AG10803 (cell line): ENCODE measurements at places on chromosomes 7 and 10.
A peak's percentile ranks its signal among the peaks of the same experiment; 100 is the strongest.

- no peak for DNase-seq
Measured at GRCh38 chr7:148334441-148334956, 256.1 kb upstream of the C7orf33 start.

DNA sequence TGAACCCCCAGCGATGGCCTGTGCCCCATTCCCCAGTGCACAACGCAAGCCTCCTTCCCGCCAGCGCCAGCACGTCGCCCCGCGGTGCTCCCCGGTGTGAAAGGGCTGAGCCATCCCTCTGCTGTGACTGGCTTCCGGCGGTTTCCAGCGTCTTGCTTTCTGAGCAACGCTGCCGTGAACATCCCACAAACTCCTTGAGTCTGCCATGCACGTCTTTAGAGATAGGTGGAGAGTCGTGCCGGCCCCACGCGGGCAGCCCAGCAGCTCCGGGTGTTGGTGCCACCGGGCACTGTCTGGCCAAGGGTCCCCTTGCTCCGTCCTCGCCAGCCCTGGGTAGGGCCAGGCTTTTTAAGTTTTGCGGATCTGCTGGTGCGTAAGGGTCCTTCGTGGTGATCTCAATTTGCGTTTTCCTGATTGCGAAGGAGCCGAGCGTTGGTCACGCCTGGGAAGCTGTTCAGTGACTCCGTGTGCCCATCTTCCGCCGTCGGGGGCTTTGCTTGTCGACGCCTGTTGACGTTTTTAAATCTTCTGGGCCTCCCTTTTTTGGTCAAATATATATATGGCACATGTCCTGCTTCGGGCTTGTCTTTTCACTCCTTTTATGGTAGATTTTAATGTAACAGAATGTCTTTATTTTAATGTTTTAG lies 70.6 kb downstream of the FOXL3 start:
- no peak for DNase-seq

DNA sequence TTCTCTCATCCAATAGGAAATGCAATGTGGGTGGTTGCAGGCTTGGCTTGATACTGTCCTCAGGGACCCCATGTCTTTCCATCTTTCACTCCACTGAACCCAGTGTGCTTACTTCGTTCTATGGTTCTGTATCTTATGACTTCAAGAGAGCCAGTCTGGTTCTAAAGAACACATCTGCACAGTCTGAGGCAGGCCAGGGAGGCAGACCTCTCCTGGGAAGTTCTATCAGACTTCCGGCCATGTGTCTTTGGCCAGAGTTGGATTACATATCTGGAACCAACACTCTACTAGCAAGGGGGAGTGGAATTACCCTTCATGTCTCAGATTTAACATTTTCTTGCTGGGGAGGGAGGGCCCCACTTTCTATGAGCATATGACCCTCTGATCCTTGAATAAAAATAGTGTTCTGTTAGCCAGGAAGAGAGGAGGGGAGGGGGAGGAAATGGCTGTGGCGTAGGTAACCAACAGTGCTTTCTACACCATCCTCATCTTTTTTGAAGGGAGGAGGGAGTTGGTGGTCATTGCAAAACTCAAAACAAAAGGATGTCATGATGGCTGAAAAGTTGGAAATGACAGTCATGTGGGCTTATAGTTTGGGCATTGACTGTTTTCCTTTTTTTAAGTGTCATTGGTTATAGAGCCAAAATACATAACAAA lies 370.2 kb downstream of the GATA3 start:
- no peak for DNase-seq

GRCh38 chr7:7563269-7563668 lies 3.4 kb upstream of the MIOS start:
- DNase-seq: no peak

DNA sequence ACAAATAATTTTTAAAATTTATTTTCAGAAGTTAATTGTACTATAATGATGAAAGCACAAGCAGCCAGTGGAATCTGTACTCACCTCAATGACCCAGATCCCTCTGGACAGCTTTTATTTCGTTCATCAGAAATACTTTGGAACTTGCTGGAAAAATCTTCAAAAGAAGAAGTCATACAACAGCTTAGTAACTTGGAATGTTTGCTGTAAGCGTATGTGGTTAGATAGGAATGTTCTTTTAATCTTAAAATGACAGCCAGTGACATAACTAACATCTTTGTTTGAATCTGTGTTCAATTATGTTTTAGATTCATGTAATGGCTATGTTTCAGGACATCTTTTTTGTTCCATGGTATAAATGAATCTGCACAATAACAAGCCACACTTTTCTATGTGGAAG lies 26.8 kb downstream of the CFAP69 start:
- peak; percentile 88 for DNase-seq

- DNase-seq: no peak
Measured at GRCh38 chr10:130933008-130933390, 378.5 kb downstream of the TCERG1L start.

GRCh38 chr7:107494315-107494751 lies 24.5 kb downstream of the GPR22 start:
- no peak for DNase-seq

DNA sequence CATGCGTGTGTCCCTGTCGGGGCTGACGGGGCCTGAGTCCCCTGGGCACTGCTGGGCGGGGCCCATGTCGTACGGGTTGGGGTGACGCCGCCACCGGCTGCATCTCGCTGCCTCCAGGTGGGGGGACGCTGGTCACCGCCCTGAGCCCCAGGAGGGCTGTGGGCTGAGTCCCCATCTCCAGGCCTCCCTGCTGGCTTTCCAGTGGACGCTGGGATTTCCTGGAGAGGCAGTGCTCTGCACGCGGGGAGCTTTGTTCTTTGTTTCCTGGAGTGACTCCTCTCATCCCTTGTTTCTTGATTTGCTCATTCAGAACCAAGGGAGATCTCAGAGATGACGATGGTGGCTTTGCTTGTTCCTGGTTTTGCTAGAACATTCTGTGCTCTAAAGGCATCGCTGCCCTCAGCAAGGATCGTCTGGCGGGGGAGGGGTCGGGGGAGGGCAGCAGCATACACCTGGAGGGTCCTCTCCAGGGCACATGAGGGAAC lies 21.0 kb downstream of the PWWP2B start:
- no peak for DNase-seq

DNA sequence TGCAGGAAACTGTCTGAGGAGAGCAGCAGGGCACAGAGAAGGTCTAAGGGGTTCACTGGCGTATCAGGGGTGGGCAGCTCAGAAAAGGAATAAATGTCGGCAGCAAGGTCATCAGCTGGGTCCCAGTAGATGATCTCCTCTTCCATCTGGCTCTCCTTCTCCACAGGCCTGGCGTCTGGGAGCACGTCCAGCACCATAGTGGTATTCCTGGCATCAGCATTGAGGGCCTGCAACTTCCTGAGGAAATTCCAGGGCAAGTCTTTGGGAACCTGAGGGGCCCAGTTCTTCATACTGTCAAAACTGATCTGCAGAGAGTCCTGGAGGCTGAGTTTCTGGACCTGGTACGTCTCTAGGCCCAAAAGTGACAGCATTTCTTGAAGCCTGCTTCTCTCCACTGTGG lies 9.6 kb upstream of the MRPS24 start:
- peak; percentile 75 for DNase-seq

- DNase-seq: peak; percentile 69
Measured at GRCh38 chr7:47039904-47040303, 542.0 kb downstream of the TNS3 start.

DNA sequence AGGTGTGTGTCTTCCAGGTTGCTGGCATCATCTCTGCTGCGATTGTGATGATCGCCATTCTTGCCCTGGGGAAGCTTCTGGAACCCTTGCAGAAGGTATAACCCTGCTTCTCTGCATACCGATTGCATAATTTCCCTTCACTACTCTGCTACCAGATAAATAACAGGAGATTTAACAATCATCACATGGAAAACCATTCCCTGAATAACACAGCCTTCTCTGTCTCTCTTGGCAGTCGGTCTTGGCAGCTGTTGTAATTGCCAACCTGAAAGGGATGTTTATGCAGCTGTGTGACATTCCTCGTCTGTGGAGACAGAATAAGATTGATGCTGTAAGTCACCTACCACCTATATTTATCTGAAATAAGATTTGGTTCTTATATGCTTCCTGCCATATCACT lies 33.8 kb downstream of the SLC26A4 start:
- peak; percentile 58 for DNase-seq

DNA sequence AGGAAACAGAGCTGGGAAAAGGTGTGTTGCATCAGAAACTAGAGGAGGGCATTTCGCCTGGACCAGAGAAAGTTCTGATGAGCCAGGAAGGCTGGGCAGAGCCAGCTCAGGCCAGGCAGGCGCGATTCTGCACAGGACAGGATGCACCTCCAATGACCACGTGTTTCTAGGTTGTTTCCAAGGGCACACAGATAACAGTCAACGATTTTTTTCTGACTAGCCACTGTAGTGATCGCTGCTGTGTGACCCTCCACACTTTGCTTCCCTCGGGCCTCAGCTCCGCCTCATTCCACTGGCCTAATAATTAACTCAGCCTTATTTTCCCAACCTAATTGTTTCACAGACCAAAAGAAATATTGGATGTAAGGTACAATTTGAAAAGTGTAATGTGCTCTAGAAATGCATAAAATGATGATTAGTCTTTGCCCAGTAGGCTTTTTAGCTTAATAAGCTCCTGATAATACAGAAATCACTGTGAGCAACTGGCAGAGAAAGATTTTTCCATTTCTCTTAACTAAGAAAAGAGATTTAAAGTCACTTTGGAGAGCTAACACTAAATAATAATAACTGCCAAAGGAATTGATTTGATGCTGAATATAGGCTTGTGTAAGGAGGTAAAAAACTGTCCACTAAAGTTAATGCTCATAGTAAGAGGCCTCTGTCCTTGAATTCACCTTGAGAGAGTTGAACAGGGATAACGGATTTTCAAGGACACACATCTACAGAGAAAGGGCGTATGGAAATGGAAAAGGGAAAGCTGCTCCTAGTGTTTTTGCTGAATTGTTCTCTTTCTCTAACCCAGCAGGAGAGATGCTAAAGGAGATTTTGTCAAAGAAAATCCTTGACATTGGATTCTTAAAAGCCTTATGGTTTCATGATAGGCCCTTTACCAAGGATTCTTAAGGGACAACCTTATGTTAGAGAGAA lies 291.0 kb upstream of the C7orf33 start:
- no peak for DNase-seq

DNA sequence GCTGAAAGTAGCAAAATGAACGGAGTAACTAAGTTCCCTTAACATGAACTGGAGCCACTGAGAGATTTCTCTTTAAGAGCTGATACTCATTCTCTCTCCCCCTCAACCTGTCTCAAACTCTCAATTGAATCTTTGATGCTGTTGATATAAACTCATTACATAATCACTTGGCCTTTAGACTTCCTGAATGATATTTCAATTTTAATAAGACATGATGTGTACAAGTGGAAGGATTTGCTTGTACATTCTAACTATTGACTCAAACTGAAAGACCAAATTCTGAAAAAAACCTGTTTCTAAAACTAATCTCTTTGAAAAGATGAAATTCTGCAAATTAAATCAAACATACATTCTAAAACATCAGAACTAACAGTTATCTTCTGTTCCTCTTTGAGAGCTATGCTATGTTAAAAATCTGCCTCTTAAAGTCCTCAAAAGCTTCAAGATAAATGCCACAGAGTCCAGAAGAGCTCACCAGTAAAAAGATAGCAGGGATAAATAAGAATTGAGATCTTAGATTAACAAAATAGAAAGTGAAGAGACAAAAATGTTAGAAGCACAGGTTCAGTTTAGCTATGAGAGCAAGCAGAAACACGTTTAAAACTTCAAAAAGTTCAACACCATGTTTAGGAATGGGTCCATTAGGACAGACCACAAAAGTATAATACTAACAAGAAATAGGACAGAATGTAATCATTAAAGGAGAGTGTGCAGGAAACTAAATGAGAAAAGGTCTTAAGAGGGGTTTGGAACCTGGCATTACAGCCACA lies 46.1 kb downstream of the TNPO3 start:
- no peak for DNase-seq

DNA sequence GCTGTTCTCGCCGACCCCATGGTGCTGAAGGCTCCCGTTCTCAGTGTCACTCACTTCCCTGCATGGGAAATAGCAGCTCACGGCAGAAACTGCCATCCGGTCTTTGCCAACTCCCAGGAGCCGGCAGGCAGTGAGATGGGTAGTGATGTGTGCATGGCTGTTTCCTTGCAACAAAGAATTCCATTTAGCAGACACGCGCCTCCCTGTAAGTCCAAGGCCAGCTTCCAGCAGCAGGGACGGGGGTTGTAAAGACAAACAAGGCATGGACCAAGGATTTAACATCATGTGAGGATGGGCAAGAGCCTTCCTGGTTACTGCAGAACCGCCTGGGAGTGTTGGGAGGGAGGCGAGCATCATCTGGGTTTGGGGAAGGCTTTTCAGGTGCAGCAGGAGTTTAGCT lies 273.1 kb downstream of the GLRX3 start:
- no peak for DNase-seq

DNA sequence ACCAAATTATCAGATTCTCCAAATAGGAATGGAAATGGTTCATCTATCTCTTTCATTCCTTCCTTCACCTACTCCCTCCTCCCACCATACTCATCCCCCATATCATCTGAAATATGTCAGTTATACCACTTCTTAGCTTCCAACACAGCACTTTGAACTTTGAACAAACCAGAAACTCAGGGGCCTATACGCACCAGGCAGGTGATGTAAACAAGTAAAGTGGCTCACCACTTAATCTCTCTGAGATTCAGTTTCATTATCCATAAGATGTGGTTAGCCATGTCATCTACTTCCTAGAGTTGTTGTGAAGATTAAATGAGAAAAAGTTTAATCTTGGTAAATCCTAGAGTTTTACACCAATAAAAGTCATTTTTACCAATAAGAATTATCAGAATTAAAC lies 65.9 kb upstream of the LRRN3 start:
- no peak for DNase-seq

DNA sequence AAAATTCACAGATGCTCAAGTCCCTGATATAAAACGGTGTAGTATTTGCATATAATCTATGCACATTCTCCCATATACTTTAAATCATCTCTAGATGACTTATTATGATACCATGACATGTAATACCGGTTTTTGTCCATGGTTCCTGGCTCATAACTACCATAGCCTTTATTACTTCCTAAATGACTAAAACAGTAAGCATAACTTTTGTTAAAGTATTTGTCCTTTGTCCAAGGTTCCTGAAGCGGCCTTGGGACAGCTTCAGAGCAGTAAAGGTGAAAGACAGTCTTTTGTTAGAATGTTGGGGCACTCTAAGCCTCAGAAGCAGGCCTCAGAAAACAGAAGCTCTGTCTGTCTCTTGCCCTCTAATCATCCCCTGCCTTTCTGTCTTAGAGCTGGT lies 4.0 kb downstream of the CRCP start:
- no peak for DNase-seq

GRCh38 chr7:117273814-117274225 lies 49.0 kb downstream of the WNT2 start:
- DNase-seq: no peak

DNA sequence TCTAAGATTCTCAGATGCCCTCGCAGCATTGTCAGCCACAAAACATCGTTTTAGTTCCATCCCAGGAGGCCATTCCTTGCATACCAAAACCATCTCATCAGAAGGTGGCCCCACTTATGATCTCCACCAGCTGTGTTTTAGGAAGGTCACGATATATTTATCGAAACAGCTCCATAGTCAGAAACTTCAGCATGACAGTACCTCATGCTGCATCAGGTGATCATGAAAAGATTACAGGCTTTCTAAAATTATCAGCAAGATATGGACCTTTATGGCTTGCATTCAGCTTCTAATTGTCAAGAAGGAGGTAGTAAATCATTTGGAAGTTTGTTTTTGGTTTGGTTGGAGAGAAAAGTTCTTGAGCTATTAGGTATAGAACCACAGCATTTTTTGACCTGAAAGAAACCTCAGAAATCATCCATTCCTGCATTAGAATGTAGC lies 20.0 kb downstream of the JAZF1 start:
- DNase-seq: peak; percentile 80

GRCh38 chr7:104130726-104131125 lies 77.1 kb downstream of the ORC5 start:
- DNase-seq: no peak
